ENCODE measurements at places on chromosomes 6 and 20.

- peak; percentile 25 for DNase-seq
Measured at GRCh38 chr6:149031201-149031858, 284.5 kb downstream of the UST start.

DNA sequence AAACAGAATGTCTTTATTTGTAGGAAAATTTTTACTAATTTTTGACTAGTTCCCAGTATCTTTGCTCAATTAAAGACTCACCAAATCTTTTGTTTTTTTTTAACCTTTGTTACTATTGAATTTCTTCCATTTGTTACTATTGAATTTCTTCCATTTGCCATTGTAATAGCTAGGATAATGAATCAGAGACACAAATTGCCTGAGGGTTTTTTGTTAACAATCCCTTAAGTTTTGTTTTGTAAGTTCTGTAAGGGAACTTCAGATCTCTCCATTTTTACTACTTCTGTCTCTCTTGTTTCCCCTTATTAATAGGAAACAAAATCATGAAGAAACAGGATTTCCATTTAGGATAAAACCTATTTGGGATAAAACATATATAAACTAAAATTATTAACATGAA is 104.3 kb downstream of the MAP3K4 start:
- no peak for DNase-seq

- peak; percentile 62 for DNase-seq
Measured at GRCh38 chr20:50099565-50099991, 13.4 kb downstream of the UBE2V1 start.

DNA sequence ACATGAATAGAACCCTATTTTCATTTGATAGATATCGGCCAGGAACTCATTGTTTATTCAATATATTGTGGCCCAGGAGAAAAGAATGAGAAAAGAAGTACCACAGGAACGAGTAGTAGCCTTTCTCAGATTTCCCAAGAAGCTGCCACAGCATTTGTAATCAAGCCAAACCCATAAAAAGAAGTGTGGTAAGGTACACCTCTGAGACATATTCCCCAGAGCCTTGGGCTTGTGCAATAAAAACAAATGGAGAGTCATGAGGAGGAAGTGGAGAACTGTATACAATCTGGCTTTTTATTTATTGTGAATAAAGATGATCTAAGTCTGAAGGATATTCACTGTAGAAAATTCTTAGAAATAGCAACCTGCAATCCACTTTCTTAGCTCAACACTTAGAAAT is 36.7 kb downstream of the KIF6 start:
- peak; percentile 6 for DNase-seq

DNA sequence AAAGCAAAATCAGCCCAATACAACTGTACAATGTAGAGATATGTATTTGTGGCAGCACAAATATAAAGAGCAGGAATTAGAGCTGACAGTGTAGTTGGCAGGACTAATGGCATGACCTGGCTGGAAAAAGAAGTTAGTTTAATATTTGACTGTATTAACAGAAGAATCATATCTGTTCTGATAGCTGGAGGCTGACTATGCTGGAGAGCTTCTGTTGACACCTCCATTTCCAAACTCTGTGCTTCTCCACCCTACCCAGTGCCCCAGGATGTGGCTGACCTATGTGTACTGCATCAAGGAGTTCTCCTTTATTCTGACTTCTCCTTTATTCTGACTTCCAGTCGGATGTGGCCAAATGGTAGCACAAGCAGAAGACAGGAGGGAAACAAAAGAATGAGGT is 299.3 kb downstream of the PKHD1 start:
- no peak for DNase-seq

DNA sequence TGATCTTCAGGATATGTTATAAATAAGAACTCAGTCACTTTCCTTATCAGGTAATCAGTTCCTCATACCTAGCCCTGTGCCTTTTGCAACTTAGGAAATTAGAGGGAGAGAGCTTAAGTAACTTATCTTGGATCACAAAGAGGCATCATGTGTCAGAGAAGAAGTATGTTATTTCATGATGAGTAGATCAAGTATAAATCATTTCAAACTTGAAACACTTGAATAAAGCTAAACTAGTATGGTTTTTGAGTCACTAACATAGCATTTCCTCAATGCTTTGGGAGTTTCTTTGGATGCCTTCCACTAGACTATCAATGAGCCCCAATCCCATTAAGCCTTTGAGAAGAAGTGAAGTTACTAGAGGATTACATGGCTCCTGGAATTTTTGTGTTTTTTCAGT is 102.6 kb upstream of the TNFAIP3 start:
- DNase-seq, result no peak

- no peak for DNase-seq
Measured at GRCh38 chr6:149887343-149887742, 10.6 kb downstream of the RAET1E start.

- DNase-seq, result no peak
Measured at GRCh38 chr6:168636147-168637004, 195.4 kb downstream of the SMOC2 start.

DNA sequence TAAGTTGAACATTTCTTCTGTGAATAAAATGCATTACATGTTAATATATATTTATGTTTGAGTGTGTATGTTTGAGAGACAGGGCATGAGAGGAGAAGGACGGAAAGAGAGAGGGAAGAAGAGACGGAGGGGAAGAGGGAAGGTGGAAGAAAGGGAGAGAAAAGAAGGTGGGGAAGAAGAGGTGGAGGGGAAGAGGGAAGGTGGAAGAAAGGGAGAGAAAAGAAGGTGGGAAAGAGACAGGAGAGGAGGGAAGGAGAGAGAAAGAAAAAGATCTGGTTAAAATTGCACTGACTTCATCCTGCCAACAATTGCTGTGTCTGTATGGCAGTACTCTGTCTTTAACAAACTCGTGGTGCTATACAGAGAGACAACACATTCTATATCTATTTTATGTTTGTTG is 29.0 kb downstream of the FAM83B start:
- DNase-seq, result no peak

DNA sequence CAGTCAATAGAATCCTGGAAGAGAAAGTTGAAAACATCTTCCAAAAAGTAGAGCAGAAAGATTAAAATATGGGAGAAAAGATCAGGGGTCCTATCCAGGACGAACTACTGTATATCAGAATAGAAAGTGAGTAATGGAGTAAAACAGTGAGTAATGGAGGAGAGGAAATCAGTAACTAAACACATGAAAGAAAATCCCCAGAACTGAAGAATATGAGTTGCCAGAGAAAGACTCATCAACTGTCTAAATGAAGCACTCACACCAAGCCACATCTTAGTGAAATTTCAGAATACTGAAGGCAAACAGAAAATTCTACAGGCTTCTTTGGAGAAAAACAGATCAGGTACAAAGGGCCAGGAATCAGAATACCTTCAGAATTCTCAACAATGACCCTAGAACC is 14.9 kb downstream of the IL17A start:
- no peak for DNase-seq

- DNase-seq, result peak; percentile 63
Measured at GRCh38 chr6:52284131-52284459, 447 bp downstream of the MCM3 start.

GRCh38 chr6:24313251-24314141 is 44.4 kb downstream of the DCDC2 start:
- peak; percentile 93 for DNase-seq

DNA sequence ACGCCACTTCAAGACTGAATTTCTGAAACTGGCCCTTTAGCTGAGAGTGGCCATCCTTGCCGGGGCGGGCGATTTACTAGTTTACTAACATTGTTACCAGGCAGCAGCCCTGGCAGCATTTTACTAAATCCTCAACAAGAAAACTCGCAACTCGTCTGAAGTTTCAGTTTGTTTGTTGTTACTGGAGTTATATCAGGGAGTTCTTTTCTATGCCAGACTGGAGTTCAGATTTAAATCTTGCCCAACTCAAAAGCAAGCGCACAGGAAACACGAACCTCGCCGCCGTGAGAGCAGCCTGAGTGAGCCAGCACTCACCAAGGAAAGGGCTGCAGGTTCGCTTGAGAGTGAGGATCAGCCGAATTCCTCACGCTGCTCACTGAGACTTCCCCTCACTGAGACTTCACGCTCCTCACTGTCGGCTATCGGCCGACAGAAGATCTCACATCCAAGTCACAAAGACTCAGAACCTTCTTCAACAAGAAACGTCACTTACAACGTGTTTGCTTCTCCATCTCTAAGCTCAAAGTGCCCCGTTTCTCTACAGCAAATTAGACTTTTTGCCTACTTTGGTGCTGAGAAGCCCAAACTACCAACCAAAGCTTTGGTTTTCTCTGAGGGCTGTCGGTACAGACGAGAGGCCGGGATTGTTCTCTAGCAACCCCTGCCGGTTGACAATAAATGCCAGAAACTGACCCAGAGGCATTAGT is 78.9 kb downstream of the OLIG3 start:
- DNase-seq, result peak; percentile 74

DNA sequence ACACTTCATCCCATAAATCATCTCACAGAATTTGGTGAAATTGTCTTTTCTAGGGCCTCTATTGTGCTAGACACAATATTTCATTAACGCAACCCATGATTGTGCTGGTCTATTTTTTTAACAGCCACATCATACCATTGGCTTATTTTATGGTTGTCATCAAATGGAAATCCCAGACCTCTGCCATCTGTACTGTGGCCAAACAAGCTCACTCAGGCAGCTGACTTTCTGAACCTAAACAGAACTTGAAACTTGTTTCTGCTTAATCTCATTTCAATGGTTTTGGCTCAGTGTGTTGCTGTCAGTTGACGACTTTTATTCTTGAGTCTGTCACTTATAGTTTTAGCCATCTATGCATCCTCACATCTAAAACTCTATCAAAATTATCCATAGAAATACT is 111.8 kb downstream of the HAO1 start:
- no peak for DNase-seq

DNA sequence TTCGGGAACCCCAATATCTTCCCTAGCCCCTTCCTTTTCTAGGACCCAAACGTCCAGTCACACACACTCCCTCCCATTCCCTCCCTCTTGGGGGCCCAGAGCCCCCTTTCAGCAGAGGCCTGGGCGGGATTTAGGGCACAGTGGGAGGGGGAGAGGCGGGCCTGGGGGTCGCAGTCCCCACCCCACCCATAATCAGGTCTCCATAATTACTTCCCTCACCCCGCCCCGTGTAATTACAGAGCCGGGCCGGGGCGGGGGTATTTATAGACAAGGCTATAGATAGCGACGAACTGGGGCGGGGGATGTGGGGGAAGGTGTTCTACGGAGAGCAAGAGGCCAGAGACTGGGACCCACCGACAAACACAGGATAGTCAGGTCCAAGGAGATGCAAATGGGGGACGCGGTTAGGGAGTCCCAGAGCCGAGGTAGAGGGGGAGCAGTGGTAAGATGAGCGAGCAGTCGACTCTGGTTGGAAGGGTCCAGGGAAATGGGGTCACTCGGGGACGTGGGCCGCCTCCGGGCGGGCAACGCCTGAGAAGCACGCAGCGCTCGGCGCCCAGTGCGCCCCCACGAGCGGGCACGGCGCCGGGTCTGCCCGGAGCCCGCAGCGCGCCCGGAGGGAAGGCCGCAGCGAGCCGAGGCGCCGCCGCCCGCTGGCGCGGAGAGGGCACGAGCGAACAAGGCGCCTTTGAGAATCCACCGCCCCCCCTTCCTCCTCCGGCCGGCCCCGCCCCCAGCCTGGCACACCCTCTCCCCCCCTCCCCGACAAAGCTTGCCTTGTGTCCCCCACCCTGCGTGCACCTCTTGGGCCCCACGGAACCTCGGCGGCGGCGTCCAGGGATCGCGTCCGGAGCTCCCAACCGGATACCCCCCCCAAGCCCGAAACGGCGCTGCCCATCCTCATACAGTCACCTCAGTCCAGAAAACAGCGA is 670 bp upstream of the COL11A2 start:
- no peak for DNase-seq
